ENCODE measurements at places on chromosomes 13 and 19. TPM values are rescaled to one million over a fixed set of nuclear protein-coding genes. Genes with fewer than 3 reads are reported as not detected.

The ILF3 gene
- 296 TPM for polyA plus RNA-seq

The PRODH2 gene
- polyA plus RNA-seq = 0.31 TPM

The CBLC gene
- polyA plus RNA-seq = 3.8 TPM

The CFD gene
- polyA plus RNA-seq = 9.5 TPM

The NKPD1 gene
- 0.24 TPM for polyA plus RNA-seq

The RDH8 gene
- not detected for polyA plus RNA-seq

The ZNF583 gene
- 9.5 TPM for polyA plus RNA-seq

- DNase-seq = no peak
Measured at GRCh38 chr13:33052506-33053280, 36.5 kb downstream of the KL start.

DNA sequence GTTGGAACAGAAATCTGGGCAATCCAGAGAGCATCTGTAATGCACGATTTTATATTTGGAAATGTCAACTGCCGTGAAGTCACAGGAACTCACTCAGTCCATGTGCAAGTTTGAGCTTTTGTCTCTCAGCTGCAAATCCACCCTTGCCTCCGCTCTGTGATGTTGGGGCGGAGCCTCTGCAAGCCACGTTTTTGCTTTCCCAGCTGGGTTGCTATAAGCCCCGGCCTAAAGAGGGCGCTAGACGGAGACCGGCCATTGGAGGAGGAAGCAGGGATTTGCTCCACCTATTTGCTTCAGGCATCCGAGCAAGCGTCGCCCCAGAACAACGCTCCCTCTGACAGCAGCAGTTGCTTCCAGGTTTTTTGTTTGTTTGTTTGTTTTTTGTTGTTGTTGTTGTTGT is 56.2 kb downstream of the TRPM4 start:
- no peak for DNase-seq

DNA sequence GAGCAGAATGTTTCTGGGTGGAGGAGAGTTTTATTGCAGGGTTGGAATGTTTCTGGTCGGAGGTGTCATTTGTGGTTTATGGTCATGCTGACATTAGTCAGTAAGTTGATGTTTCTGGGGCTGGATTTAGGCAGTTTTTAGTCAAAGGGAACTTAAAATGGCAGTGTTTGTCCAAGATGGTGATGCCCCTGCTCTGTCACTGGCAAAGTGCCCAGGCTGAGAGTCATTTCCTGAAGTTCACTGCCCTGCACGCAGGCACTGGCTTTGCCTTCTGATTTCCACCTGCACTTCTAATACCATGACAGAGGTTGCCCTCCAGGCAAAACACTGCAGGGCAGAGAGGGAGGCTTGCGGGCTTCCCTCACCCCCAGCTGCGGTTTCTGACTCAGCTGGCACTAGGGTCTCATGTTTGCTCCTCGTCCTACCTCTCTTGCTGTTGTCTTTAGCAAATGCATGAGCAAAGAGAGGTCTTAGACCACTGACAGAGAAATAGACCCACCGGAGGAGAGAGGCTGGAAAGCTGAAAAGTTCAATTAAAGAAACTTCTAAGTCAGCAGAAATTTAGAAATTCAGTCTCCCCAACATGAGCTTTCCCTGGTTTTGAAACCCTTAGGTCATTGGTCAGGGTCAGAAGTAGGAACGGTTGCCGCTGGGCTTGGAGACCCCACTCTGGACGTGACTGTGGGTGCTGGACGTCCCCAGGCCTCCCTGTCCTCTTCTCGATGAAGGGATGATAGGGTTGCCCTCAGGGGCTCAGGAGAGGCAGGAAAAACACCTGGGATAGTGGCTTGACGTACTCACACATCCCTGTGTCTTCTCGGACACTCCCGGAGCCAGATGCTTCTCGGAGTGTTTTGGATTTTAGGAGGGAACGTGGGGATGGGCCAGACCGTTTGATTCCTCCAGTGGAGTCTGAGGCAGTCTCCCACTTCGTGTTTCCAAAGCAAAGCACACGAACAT is 26.3 kb downstream of the TMEM255B start:
- no peak for DNase-seq

DNA sequence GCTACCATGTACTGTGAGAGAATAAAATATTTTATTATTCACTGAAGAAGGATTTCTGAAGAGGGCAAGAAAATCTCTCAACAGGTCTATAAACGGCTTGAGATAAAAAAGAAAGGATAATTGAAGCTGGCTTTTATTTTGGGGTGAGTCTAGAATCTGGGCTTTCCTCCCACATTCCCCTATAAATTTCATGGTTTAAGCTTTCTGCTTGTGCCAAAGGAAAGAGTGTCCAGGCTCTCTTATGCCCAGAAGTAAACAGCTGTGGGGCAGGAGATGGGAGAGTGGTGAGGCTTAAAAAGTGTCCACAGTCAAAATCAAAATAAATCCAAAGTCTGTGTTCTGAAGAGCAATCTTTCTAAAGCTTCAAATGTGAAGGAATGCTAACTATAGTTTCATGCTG is 942.2 kb upstream of the MIR17HG start:
- no peak for DNase-seq

- no peak for DNase-seq
Measured at GRCh38 chr19:4373013-4373367, 27.4 kb downstream of the SH3GL1 start.

GRCh38 chr19:33211794-33212435 is 13.7 kb downstream of the SLC7A10 start:
- DNase-seq = no peak

GRCh38 chr13:24127116-24127631 is 33.3 kb upstream of the SPATA13 start:
- DNase-seq = no peak
